Endothelial cell of coronary artery (primary cell): ENCODE measurements at places on chromosomes 3 and 15. TPM values are rescaled to one million over a fixed set of nuclear protein-coding genes. Genes with fewer than 3 reads are reported as not detected.

MITF gene
- total RNA-seq = 1.3 and 2.0 TPM in 2 replicates

RPUSD3 gene
- total RNA-seq = 20.5 and 21.3 TPM in 2 replicates

FRMD5 gene
- 11.7 and 27.5 TPM in 2 replicates for total RNA-seq

ANKRD34C gene
- total RNA-seq = not detected in 2 replicates

TLR9 gene
- not detected in 2 replicates for total RNA-seq

GOLGA8J gene
- 0.09 TPM in 1 of 2 replicates, not detected in the other for total RNA-seq

SLC28A2 gene
- not detected in 2 replicates for total RNA-seq

SLC35G2 gene
- 12.0 and 15.0 TPM in 2 replicates for total RNA-seq

PLSCR5 gene
- not detected in 2 replicates for total RNA-seq

EIF2B5 gene
- 39.6 and 41.7 TPM in 2 replicates for total RNA-seq

MORC1 gene
- total RNA-seq = not detected in 2 replicates

CLRN1 gene
- total RNA-seq = not detected in 2 replicates

POLQ gene
- total RNA-seq = 4.0 and 6.8 TPM in 2 replicates

GOLGA8H gene
- 0.90 and 1.1 TPM in 2 replicates for total RNA-seq

FBXO45 gene
- 13.4 and 14.0 TPM in 2 replicates for total RNA-seq

IQCF5 gene
- total RNA-seq = not detected in 2 replicates

ST8SIA2 gene
- total RNA-seq = not detected in 2 replicates

P2RY13 gene
- not detected in 2 replicates for total RNA-seq

DNAH12 gene
- total RNA-seq = under 0.01 and 0.09 TPM in 2 replicates

MESP2 gene
- 0.18 and 0.28 TPM in 2 replicates for total RNA-seq

SLC24A5 gene
- total RNA-seq = not detected in 2 replicates

TMC3 gene
- not detected in 2 replicates for total RNA-seq

CEMIP gene
- 0.19 and 0.27 TPM in 2 replicates for total RNA-seq

TUSC7 gene
- not detected in 2 replicates for total RNA-seq

GHRL gene
- total RNA-seq = 0.09 TPM in 1 of 2 replicates, not detected in the other

BCHE gene
- total RNA-seq = 0.09 and 1.1 TPM in 2 replicates

TIMP4 gene
- 0.09 and 0.47 TPM in 2 replicates for total RNA-seq

TTLL13 gene
- under 0.01 TPM in 1 of 2 replicates, not detected in the other for total RNA-seq

CSPG5 gene
- total RNA-seq = 0.45 and 0.47 TPM in 2 replicates

COL6A5 gene
- total RNA-seq = not detected in 2 replicates

REC114 gene
- not detected in 2 replicates for total RNA-seq

EPHB1 gene
- total RNA-seq = 0.56 and 0.81 TPM in 2 replicates

TM4SF1 gene
- total RNA-seq = 774 and 910 TPM in 2 replicates

TP63 gene
- not detected in 2 replicates for total RNA-seq

ANKUB1 gene
- not detected in 2 replicates for total RNA-seq

NUP210 gene
- 0.18 and 0.28 TPM in 2 replicates for total RNA-seq

ROPN1B gene
- total RNA-seq = not detected in 2 replicates

GRM2 gene
- 0.09 TPM in 2 replicates for total RNA-seq

FETUB gene
- total RNA-seq = not detected in 2 replicates

CA12 gene
- total RNA-seq = 0.90 and 4.0 TPM in 2 replicates

BFSP2 gene
- total RNA-seq = not detected in 2 replicates

LINGO1 gene
- under 0.01 and 0.09 TPM in 2 replicates for total RNA-seq

SI gene
- total RNA-seq = not detected in 2 replicates

CAV3 gene
- total RNA-seq = not detected in 2 replicates

GPR149 gene
- not detected in 2 replicates for total RNA-seq

NEK10 gene
- total RNA-seq = 3.4 and 9.0 TPM in 2 replicates

SLC9C1 gene
- 0.09 and 0.19 TPM in 2 replicates for total RNA-seq

MUC4 gene
- under 0.01 and 0.09 TPM in 2 replicates for total RNA-seq

SV2B gene
- total RNA-seq = 0.18 TPM in 1 of 2 replicates, not detected in the other

ZNF774 gene
- 0.72 and 1.0 TPM in 2 replicates for total RNA-seq

PRR20G gene
- not detected in 2 replicates for total RNA-seq

RETNLB gene
- total RNA-seq = not detected in 2 replicates
